ENCODE measurements at places on chromosomes 7 and 10. TPM values are rescaled to one million over a fixed set of nuclear protein-coding genes. Genes with fewer than 3 reads are reported as not detected.

DNA sequence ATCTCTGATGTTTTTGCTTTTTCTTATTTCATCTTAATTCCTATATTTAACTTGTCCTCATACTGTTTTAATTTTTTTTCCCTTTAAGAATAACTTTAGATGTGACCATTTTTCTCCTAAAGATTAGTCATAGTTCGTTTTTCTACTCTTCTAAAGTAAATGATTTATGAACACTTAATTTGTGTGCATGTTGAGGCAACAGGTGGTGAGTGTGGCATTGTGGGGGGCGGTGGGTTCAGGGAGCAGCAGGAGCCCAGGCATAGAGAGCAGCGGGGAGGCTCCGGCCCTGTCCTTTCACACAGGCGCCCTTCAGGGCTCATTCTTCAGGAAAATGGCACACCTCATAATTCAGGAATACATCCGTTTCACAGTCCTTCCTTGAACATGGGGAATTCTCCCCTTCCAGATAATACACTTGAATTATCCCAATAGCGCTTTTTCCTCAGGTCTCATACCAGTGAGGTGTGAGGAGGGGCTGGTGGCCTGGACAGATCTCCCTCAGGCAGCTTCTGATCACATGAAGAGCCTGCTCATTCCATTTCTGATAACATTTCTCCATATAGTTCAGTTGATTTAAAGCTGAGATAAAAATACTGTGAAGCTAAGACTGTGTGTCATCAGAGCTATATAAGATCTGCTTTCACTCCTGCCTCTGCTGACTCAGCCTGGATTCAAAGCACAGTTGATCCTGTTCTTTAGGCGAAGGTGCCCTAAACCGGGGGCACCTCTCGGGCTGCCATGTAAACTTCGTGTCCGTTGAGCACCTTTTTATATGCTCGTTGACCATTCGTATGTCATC is 40.2 kb downstream of the CUL1 start:
- H3K27me3 ChIP-seq, result no peaks in the 10 kb centered on the region
- DNase-seq, result no peak
- H3K4me3 ChIP-seq, result no peak overlapping the region
- peaks cover 64% of the 10 kb centered on the region for H3K36me3 ChIP-seq
- no peak overlapping the region for H3K27ac ChIP-seq

DNA sequence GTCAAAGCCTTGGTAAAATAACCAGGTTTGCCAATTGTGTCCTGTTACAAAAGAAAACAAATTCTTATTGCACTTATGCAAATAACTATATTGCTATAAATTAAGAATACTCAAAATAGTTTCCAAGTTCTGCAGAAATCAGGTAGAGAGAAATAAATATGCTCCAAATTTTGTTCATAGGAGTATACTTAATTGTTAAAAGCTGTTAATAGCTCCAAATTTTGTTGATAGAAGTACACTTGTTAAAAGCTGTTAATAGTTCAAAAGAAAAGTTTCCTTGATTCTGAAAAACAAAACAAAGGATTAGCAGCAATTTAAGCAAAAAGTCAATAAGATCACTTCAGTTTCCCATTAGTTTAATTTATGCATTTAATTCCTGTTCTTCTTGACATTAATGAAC is 46.4 kb upstream of the ZNF138 start:
- no peak overlapping the region for H3K4me3 ChIP-seq
- DNase-seq, result no peak
- no peaks in the 10 kb centered on the region for H3K36me3 ChIP-seq
- H3K27me3 ChIP-seq, result no peaks in the 10 kb centered on the region
- H3K27ac ChIP-seq, result no peak overlapping the region
- no peaks in the 10 kb centered on the region for H3K4me1 ChIP-seq

AS3MT gene
- 4.7 TPM for total RNA-seq

- no peak overlapping the region for H3K4me3 ChIP-seq
- no peaks in the 10 kb centered on the region for H3K36me3 ChIP-seq
These were observed 143.5 kb upstream of the TRIM24 start for GRCh38 chr7:138316421-138317043.

DNA sequence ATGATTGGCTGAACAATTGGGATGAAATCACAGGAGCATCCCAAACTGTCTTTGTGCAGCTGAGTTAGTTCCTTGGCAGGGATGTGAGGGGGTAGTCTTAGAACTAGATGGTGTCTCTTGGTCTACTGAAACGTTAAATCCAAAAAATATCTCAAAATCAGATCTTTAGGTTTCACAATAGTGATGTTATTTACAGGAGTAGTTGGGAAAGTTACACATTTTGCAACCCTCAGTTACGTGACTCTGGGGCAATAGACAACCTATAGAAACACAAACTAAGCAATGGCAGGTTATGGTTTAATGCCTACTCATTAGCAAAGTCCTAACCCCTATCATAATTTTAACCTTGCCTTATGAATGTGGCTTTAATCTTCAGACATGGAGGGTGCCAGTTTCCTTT is 24.0 kb downstream of the PKD1L1 start:
- no peaks in the 10 kb centered on the region for H3K27me3 ChIP-seq
- H3K27ac ChIP-seq, result no peak overlapping the region
- no peak overlapping the region for H3K4me3 ChIP-seq
- H3K4me1 ChIP-seq, result no peaks in the 10 kb centered on the region

DNA sequence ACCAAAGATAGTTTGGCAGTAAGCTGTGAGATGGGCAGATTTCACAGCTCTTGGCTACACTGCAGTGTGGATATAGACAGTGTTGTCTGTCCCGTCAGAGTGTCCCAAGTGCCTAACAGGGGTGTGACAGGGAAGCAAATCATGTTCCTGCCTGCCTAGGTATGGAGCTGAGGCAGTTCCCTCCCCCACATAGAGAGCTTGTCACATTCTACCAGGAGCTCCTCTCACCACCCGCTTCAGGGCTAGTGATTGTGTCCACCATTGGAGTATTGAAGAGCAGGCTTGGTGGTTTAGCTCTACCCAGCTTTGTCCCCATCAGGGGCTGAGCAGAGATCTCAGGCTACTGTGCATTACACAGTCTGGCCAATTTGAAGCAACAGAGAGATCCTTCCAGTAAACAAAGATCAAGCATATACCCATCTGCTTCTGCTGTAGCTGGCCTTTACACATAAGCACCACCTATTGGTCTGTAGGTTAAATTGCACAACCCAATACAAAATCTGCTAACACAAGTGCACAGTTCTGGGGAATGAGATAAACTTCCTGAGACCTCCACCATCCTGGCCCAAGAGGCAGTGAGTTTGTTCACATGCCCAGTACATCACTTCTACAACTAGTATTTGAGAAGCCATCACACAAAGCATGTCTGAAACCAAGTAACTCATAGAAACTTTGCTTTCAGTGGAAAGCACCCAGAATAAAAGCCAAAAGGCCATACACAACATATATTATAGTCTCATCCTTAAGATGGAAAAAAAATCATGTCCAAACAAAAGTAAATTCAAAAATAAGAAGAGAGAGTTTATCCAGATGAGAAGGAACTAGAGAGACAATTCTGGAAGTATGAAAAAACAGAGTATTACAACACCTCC is 67.3 kb downstream of the GLCCI1 start:
- no peak for DNase-seq
- H3K4me1 ChIP-seq, result no peaks in the 10 kb centered on the region
- H3K36me3 ChIP-seq, result peaks cover 11% of the 10 kb centered on the region
- no peaks in the 10 kb centered on the region for H3K27me3 ChIP-seq

MSMB gene
- 104 TPM for total RNA-seq

DNA sequence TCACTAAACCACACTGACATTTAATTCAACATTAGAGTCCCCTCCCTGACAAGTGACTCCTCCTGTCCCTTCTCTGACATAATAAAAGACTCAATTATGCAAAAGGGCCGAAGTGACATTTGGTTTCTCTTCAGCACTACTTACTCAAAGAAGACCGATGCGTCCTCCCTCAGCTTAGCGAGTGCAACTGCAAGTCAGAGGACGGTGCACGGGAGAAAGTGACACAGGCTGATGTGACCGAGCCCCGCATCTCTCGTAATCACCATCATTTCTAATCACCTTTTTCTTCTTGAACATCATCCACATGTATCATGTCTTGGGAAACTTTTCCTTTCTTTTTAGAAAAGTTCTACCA is 155.7 kb downstream of the TCERG1L start:
- DNase-seq, result no peak
- no peak overlapping the region for H3K27ac ChIP-seq
- peaks cover 23% of the 10 kb centered on the region for H3K27me3 ChIP-seq
- H3K4me3 ChIP-seq, result no peak overlapping the region

- no peaks in the 10 kb centered on the region for H3K27me3 ChIP-seq
- H3K27ac ChIP-seq, result no peak overlapping the region
- no peak overlapping the region for H3K4me3 ChIP-seq
- no peaks in the 10 kb centered on the region for H3K4me1 ChIP-seq
- no peak for DNase-seq
- H3K36me3 ChIP-seq, result no peaks in the 10 kb centered on the region
These were observed 61.3 kb downstream of the GALNT17 start for GRCh38 chr7:71193099-71193810.

SLC26A4 gene
- total RNA-seq, result not detected

DNA sequence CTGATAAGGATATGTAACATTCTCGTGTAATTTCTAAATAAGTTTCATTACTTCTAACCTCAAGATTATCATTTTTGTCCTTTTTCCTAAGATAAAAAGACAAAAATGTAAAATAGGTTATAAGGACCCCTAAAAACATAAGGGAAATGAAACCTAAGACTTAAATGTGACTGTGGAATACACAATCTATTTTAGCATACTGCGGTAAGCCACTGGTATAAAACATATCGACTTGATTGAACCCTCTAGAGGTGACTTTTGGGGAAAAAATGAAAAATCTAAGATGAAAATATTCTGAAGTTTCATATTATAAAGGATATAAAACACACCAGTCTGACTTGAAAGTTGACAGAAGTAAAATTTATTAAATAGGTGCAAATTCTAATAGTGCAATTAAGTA is 1.9 kb downstream of the NAMPT start:
- no peak overlapping the region for H3K27ac ChIP-seq
- H3K4me1 ChIP-seq, result peaks cover 56% of the 10 kb centered on the region
- DNase-seq, result no peak
- H3K4me3 ChIP-seq, result peak overlapping the region; percentile 82
- no peaks in the 10 kb centered on the region for H3K27me3 ChIP-seq

DNA sequence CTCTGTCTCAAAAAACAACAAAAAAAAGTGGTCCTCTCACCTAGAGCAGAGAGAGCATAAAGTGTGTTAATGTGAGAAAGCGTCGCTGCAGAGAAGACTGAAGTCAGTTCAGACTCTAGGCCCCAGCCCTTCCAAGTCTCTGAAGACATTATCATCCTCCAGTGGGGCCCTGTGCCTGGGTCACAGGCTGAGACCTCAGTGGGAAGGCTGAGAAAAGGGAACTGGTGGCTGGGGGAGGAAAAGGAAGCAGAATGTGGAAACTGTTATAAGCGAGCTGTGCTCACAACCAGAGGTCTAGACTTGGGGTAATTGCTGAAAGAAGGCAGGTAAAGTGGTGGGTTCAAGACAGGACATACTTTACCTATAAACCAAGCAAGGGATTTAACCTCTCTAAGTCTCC is 4.9 kb upstream of the RRP12 start:
- no peak overlapping the region for H3K27ac ChIP-seq
- H3K36me3 ChIP-seq, result no peaks in the 10 kb centered on the region
- DNase-seq, result no peak
- H3K4me3 ChIP-seq, result no peak overlapping the region
- peaks cover 31% of the 10 kb centered on the region for H3K4me1 ChIP-seq

OR2A1 gene
- not detected for total RNA-seq

- no peak for DNase-seq
- peaks cover 35% of the 10 kb centered on the region for H3K4me1 ChIP-seq
- no peak overlapping the region for H3K27ac ChIP-seq
- H3K27me3 ChIP-seq, result peaks cover 100% of the 10 kb centered on the region
- H3K4me3 ChIP-seq, result peak overlapping the region; percentile 42
These were observed 815 bp downstream of the NEUROG3 start for GRCh38 chr10:69572159-69573055.

DNA sequence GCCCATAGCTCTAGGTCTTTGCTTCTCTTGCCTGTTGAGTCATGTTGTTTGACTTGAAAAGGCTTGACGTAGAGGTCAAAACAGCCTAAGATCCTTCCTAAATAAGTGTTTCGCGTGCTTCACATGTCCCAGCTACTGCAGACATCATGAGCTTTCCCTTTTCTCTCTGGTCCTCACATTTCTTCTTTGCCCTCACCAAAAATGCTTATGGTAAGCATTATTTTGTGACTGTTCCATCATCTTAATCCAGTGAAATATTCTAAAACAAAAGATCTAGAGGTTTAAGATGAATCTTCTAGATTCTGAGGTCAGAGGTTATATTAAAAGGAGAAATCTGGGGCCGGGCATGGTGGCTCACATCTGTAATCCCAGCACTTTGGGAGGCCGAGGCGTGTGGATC is 8.5 kb upstream of the ACSL5 start:
- H3K4me3 ChIP-seq, result no peak overlapping the region
- H3K36me3 ChIP-seq, result no peaks in the 10 kb centered on the region
- no peaks in the 10 kb centered on the region for H3K27me3 ChIP-seq

- peaks cover 3% of the 10 kb centered on the region for H3K27me3 ChIP-seq
- no peak for DNase-seq
- H3K27ac ChIP-seq, result no peak overlapping the region
- H3K4me1 ChIP-seq, result no peaks in the 10 kb centered on the region
- no peak overlapping the region for H3K4me3 ChIP-seq
- no peaks in the 10 kb centered on the region for H3K36me3 ChIP-seq
These were observed 160.7 kb upstream of the COBL start for GRCh38 chr7:51477323-51477722.

GRCh38 chr10:84590327-84591193 is 262.2 kb downstream of the CCSER2 start:
- H3K4me1 ChIP-seq, result no peaks in the 10 kb centered on the region
- DNase-seq, result no peak
- no peak overlapping the region for H3K4me3 ChIP-seq

CTAGE4 gene
- 11.7 TPM for total RNA-seq

GRCh38 chr10:86366033-86366901 is at the start of gene GRID1:
Gene GRID1, minus strand, starts transcription at chr10:86366795.
- DNase-seq, result peak; percentile 72
- no peaks in the 10 kb centered on the region for H3K36me3 ChIP-seq
- peak within 1 kb of the TSS; percentile 70 for H3K4me3 ChIP-seq
- peaks cover 67% of the 10 kb centered on the region for H3K27me3 ChIP-seq

DNA sequence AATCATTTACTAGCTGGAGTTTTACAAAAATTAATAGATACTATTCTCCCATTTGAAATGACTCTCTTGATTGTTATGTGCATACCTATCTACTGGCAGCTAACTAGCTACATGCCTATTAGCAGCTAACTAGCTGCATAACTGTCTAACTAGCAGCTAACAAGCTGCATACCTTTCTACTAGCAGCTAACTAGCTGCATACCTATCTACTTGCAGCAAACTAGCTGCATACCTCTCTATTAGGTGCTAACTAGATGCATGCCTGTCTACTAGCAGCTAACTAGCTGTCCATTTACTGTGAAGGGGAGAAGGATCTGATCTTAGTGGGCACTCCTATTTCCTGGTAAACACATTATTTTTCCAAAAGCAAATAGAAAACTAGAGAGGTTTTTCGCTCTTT is 439.4 kb upstream of the PFKP start:
- no peak for DNase-seq
- H3K4me3 ChIP-seq, result no peak overlapping the region
- H3K4me1 ChIP-seq, result no peaks in the 10 kb centered on the region
- H3K27ac ChIP-seq, result no peak overlapping the region
- no peaks in the 10 kb centered on the region for H3K36me3 ChIP-seq
- H3K27me3 ChIP-seq, result no peaks in the 10 kb centered on the region

Data from suprapubic skin (tissue), 4 donors.